ENCODE measurements at places on chromosomes 11 and 22.

DNA sequence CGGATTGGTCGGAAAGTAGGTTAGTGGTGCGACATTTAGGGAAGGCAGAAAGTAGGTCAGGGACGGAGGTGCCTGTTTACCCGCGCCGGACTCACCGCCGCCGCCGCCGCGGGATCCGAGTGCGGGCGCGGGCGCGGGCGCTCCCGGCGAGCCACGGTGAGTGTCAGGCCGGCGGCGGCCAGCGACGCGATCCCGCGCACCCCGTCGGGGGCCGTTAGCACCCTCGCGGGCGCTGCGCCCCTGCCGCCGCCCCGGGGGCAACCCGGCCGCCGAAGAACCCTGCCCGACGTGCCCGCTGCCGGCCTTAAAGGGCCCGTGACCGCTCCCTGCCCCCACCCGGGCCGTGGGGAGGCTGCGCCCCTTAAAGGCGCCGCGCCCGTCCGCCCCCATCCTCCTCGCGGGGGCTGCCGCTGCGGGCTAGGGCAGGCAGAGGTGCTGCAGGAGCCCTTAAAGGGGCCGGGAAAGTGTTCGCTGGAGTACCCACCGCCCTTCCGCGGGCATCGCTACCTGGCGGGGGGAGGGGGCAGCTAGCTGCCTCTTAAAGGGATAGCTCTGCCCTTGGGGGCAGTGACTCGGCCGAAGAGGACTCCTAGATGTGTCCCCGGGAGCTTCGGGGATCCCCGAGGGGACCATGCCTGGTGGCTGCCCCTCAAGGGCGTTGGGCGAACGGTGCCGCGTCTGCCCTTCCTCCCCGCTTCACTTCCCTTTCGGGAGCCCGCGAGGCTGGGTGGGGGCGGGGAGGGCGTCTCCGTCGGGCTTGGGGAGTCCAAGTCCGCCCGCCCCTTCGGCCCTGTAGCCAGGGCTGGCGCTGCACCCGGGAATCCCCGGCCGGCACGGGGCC lies at the start of gene BMAL1:
Gene BMAL1 (plus strand): TSS at position 23 of the 841 bp plus-strand sequence. CDS start 76,519 bp downstream, outside the sequence.
- DNase-seq, result peak; percentile 37

GRCh38 chr11:65429724-65430405 lies 7.3 kb downstream of the NEAT1 start:
- peak; percentile 72 for DNase-seq

DNA sequence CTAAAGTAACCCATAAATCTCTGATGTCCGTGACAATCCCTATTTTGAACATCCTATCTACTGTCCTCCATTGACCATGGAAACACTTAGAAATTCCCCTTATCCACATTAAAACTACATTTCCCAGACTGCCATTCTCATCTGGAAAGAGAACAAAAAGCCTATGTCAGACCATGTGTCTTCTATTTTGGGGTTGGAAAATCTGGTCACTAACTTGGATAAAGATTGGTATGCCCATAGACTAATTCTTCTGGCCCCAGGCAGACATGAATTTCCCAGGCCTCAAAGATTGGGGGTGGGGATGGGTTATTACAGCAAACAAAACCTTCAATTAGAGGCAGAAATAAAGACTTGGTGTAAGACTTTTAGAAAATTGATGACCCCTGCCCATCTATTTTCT lies 30.9 kb upstream of the CREB3L1 start:
- no peak for DNase-seq

- DNase-seq, result peak; percentile 68
Observed at GRCh38 chr22:29309332-29310064, 3.0 kb downstream of the GAS2L1 start.

GRCh38 chr11:130188585-130189347 lies 29.2 kb downstream of the ST14 start:
- DNase-seq, result no peak
